Epithelial cell of proximal tubule (primary cell): ENCODE measurements at places on chromosomes 2 and 18. TPM values are rescaled to one million over a fixed set of nuclear protein-coding genes. Genes with fewer than 3 reads are reported as not detected.

CPO gene
- total RNA-seq: not detected in 2 replicates

CTAGE1 gene
- total RNA-seq: not detected in 2 replicates

DSG1 gene
- not detected in 2 replicates for total RNA-seq

AFF3 gene
- 0.35 and 1.1 TPM in 2 replicates for total RNA-seq

SERPINB2 gene
- total RNA-seq: 1.6 and 1.9 TPM in 2 replicates

TOGARAM2 gene
- total RNA-seq: 0.07 TPM in 1 of 2 replicates, not detected in the other

STARD6 gene
- 1.9 TPM in 1 of 2 replicates, not detected in the other for total RNA-seq

OLA1 gene
- 104 and 171 TPM in 2 replicates for total RNA-seq

HTR2B gene
- not detected in 2 replicates for total RNA-seq

LCT gene
- total RNA-seq: not detected in 2 replicates

- DNase-seq: no peak
Measured at GRCh38 chr2:149747456-149747855, 159.9 kb upstream of the MMADHC start.

DNA sequence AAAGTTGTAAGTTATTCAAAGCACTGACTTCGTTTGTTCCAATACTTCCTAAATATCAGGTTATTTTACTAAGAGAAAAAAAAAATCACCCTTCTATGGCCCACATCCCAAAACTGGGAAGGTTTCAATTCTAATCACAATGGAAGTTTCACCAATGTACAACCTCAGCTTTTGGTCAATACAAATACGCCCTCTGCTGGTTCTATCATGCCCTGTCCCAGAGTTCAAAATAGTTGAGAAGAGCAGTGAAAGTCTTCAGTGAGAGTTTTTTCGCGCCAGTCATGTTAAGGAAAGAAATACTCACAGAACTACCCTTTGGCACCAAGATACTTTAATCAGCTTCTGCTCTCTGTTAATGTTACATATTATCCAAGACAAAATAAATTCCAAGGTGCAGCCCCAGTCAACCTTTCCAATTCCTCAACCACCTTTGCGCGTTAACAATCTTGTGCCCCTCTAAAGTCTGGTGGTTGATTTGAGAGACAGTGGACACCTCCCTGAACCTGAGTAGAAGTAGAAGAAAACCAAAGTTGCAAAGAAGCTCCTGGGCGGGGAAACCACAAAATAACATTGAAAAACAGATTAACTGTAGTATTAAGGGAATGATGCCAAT is 59.9 kb downstream of the SUMO1 start:
- no peak for DNase-seq

- no peak for DNase-seq
Measured at GRCh38 chr18:71707400-71707799, 836.7 kb downstream of the CBLN2 start.

DNA sequence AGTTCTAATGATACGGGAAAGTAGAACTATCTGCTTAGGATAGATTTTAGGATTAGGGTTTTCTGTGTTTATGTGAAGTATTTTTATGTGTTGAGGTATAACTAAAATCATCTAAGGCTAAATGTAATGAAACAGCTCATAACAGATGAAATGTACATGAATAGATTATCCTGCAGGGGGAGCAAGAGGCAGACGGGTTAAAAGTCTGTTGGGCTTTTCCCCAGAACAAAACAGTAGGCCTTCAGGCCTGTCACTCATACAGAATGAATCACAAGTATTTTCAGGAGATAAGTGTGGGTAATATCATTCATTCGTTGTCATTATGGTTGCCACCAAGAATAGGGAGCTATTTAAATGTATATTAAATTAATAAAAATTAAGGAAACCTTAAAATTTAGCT is 107.9 kb upstream of the IL1R2 start:
- DNase-seq: no peak

- no peak for DNase-seq
Measured at GRCh38 chr2:3659447-3660432, 1.7 kb downstream of the ALLC start.

DNA sequence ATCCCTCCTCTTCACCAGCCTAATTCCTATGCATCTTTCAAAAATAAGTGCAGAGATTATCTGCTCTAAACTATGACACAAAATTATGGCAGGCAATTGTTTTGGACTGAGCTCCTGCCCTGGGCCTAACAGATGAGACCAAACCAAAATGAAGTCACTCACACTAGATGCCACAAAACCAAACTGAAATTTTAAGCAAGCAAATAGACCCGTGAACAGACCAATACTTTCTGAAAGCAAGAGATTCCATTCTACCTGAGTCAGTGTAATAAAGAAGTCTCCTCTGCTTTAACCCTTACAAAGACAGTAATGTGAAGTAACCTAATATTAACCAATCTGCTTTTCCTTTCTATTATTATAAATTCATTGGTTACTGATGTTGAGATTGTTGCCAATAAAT is 84.3 kb downstream of the RIT2 start:
- DNase-seq: no peak

GRCh38 chr18:6835345-6835744 is 105.8 kb downstream of the ARHGAP28 start:
- DNase-seq: no peak

DNA sequence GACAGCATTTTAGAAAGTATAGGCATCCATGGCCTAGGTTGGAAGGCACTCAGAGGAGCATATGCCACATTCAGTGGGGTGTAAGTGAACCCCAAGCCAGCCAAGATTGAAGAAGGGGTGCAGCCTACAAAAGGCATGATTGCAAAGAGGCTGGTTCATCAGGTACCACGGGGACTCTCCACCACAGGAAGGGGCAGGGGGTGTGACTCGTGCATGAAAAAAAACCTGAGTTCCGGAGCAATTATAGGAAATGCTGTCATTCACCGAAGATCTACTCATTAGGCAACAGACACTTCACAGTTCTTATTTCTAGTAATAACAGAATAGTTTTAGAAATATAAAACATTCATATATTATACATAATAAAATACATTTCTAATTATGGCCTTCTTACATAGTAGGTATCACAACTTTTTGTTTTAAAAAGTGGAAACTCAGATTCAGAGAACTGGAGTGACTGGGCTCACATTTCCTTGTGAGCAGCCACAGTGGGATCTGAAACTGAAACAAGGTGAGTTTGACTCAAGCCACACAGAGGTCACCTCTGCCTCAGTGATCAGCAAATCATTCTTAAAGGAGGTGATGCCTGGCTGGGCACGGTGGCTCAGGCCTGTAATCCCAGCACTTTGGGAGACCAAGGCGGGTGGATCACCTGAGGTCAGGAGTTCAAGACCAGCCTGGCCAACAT is 188.4 kb upstream of the GYPC start:
- DNase-seq: no peak

GRCh38 chr18:62944454-62944853 is 229.1 kb downstream of the PHLPP1 start:
- DNase-seq: no peak

DNA sequence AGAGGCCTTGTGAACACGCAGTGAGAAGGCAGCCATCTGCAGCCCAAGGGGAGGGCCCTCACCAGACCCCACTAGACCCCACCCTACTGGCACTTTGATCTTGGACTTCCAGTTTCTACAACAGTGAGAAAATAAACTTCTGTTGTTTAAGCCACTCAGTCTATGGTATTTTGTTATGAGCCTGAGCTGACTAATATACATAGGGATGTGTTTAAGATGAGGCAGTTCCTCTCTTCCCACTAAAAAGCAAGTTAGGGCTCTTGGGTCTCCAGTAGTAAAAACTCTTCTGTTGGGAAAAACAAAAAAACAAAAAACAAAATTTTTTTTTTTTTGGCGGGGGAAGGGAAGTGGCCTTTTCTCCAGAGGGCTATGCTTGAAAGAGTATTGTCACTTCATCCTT is 233.2 kb upstream of the SMAD7 start:
- DNase-seq: no peak

DNA sequence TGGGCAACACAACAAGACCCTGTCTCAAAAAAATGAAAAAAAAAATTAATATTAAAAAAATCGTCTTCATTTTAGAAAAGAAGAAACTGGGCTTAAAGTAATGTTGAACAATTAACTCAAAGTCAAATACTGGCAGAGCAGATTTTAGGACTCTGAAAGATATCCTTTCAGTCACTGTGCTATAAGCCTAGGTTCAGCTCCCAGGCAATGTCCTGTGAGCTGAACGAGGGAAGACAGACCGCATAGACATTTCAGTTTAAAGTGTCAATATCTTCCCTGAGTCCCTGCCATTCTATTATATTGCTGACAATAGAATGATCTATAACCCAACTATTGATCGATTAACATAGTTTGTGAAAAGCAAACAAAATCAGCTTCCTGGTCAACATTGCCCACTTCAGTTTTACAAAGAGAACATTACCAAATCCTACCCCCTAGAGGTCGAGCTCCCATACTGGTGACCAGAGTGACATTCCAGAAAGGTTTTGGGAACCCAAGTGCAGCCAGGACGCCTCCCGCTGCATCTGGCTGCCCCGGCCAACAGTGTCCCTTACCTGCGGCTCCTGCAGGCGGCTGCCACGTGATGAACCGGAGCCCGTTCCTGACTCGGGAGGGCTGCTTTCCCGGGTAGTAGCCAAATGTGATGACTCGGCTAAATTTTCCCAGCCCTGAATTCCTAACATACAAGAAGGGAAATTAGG is 639 bp downstream of the MRO start:
- DNase-seq: no peak

DNA sequence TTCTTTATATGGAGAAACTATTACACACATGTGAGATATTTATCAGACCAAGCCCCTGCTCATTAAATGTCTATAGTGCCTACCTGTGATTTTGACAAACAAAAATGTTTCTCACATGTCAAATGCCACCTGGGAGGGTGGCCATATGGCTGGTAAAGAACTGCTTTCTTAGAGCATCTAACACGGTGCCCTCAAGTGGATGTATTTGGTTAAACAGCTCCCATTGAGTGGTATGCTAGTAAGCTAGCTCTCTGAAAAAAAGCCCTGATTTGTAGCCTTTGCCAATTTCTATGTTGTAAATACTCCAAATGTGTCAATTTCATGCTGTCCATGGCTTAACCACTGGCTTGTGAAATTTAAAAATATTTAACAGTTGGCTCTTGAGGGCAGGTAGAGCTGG is 94.6 kb downstream of the PMAIP1 start:
- DNase-seq: no peak

GRCh38 chr18:8140841-8141501 is 468.3 kb upstream of the RAB12 start:
- no peak for DNase-seq

- DNase-seq: no peak
Measured at GRCh38 chr18:25352629-25353005, 651 bp upstream of the ZNF521 start.

DNA sequence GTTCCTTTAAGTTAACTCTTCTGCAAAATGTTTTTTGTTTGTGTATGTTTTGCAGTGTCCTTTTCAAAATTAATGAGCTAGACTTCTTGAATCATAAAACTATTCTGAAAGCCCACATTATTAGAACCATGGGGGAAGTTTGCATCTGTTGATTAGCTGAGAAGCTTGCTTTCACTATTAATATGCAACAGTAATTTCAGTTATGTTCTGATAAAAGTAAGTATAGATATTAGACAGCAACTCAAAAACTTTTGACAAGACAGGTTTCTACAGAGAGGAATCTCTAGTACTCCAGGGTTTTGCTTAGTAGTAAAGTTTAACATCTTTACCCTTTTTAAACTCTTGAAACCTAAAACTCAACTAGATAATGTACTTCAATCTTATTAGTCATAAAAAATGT is 147.8 kb downstream of the UBE2E3 start:
- DNase-seq: no peak

GRCh38 chr2:124402274-124402673 is 377.2 kb downstream of the CNTNAP5 start:
- no peak for DNase-seq

- DNase-seq: no peak
Measured at GRCh38 chr2:96553176-96553956, 16.8 kb downstream of the ARID5A start.
